ENCODE measurements at places on chromosomes 2 and 18.

DNA sequence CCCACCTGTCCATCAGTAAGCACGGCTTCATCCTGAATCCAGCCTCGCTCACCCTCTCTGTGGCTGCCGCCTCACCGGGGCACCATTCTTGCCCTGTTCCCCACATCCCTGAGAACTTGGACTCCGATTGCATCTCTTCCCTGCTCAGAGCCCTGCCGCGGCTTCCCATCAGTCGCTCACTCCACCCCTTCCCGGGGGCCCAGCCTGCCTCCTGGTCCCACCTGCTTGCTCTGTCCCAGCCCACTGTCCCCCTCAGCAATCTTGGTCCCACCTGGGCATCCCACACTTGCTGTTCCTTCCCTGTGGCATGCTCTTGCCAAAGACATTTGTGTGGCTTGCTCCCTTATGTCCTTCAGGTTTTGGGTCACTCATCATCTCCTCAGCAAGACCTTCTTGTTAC lies 56.3 kb downstream of the GREB1 start:
- DNase-seq = no peak

GRCh38 chr18:11689669-11690565 lies 853 bp downstream of the GNAL start:
- peak; percentile 29 for DNase-seq

GRCh38 chr2:40218679-40219078 lies 233.2 kb downstream of the SLC8A1 start:
- DNase-seq = no peak

GRCh38 chr18:53004798-53005197 lies 664.8 kb downstream of the DCC start:
- no peak for DNase-seq

DNA sequence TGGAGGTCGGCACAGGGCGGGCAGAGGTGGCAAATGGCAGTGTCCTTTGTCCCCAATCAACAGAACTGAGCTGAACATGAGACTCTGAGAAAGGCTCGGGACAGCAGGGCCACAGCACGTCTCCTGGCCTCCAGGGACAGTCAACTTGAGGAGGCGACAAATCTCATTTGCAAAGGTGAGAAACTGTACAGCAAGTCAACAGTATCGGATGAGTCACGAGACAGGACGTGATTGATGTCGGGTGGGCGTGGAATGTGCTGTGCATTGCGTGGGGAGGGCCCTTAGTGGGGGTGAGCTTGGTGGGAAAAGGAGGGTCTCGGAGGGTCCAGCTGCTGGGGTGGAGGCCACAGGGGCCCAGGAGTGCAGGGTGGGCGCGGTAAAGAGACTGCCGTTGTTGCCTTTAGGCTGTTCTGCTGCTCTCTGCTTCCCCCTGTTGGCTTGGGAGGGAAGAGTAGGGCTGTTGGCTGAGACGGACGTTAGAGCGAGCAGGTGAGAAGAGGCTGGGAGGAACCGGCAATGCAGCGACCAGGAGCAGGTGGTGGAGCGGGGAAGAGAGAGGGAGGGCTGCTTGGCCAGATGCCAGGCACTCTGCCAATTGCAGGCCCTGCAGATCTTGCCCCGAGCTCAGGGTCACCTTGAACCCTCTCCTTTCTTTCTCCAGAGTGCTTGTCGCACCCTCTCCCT lies 164.3 kb downstream of the BCL2 start:
- peak; percentile 85 for DNase-seq

- DNase-seq = no peak
These were observed 110.6 kb upstream of the FHL2 start for GRCh38 chr2:105509269-105510086.

- no peak for DNase-seq
These were observed 79.7 kb downstream of the BCL2L11 start for GRCh38 chr2:111200333-111200881.
